Placental pericyte (primary cell): ENCODE measurements at places on chromosomes 12 and 14. TPM values are rescaled to one million over a fixed set of nuclear protein-coding genes. Genes with fewer than 3 reads are reported as not detected.

The AQP5 gene
- total RNA-seq: not detected in 2 replicates

The TRIM9 gene
- total RNA-seq: 0.14 TPM in 1 of 2 replicates, not detected in the other

The SERPINA1 gene
- total RNA-seq: 0.22 TPM in 1 of 2 replicates, not detected in the other

The FZD10 gene
- not detected in 2 replicates for total RNA-seq

The TMEM253 gene
- total RNA-seq: not detected in 2 replicates

The DPPA3 gene
- total RNA-seq: not detected in 2 replicates

The PTHLH gene
- total RNA-seq: 1.8 and 11.5 TPM in 2 replicates

The KLRC3 gene
- total RNA-seq: not detected in 2 replicates

The ARMH4 gene
- total RNA-seq: 0.66 and 1.9 TPM in 2 replicates

The PTPRQ gene
- 0.22 and 0.29 TPM in 2 replicates for total RNA-seq
